Hepatocyte (in vitro differentiated cells): ENCODE measurements at places on chromosomes 2 and 18.

DNA sequence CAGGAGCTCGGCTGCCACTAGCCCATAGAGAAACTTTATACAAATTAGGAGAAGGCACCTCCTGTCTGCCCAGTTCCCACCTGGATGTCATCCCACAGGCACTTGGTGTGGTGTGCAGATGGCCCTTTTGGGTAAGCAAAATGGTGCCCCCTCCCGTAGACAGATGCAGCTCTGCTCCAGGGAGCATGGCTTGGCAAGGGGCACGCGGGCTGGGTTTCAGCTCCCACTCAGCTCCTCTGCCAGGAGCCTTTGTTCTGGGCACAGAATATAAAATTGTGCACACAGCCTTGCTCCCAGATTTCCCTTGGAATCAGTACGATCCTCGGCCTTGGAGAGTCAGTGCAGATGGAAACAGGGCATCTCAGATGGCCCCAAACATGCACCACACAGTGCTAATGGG is 20.3 kb upstream of the KCNF1 start:
- DNase-seq = no peak

- no peak for DNase-seq
These were observed 33.3 kb downstream of the NPAS2 start for GRCh38 chr2:100852999-100853908.

GRCh38 chr18:41004324-41004723 is 950.7 kb upstream of the PIK3C3 start:
- no peak for DNase-seq

GRCh38 chr2:128439031-128439790 is 120.5 kb upstream of the HS6ST1 start:
- no peak for DNase-seq

GRCh38 chr18:51943281-51943680 is 396.7 kb upstream of the DCC start:
- no peak for DNase-seq

DNA sequence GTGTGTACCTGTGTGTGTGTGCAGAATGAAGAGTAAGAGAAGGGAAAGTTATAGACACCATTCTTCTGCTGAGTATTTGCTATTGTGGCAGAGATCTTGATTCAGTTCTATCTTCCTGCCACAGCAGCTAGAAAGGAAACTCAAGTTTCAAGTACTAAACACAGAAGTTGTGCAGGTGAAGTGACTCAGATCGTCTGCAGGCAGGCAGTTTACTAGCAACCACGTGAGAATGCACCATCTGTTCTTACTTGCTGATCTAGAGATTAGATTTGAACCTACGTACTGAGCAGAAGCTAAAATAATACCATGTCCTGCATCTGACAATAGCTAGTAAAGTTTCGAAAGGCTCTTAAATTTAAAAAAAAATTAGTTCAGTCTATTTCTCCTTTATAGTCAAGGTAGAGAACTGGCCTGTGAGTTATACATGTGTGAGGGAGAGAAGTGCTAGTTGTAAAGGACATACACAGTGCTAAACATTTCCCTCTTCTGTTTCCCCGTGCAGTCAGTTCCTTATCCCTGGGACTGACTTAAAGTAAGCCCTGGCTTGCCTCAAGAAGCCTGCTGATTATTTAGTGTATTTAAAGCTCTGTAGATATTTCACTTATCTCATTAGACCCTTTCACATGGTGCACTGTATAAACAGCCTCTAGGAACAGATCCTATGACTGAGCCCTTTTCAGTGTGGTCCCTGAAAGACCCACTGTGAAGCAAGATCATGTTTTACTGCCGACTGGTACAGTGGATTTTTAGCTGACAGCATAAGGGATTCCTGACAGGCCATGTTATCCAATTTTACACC is 45.0 kb downstream of the SLC38A11 start:
- DNase-seq = peak; percentile 80

DNA sequence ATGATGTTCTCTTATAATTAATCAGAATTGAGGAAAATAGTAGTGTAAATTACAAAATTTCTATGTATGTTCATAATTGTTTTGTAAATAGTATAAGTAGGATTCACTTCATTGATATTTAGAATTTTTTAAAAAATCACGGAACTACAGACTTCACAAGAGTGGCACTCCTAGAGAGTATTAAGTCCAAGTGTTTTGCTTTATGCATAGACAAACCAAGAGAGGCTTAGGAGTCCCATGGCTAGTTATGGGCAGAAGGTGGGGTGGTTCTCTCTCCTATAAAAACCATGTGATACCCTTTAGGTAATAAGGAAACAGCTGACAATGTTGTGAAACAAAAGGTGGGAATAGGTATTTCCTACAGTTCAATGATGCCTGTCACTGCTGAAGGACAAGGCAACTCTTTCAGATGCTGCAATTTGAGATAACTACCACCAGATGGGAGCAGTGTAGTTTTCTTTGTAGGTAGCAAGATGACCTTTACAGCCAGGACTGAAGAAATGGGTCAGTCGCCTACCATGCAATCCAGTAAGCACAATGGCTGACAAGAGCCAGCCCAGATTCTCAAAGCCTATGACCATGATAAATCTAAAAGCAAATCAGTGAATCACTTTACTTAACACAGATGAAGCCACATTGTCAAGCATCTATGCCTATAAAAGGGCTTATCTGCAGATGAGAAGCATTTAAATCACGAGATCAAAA is 83.9 kb downstream of the AAK1 start:
- DNase-seq = peak; percentile 72

- DNase-seq = no peak
These were observed 1.1 kb downstream of the TFCP2L1 start for GRCh38 chr2:121283670-121284462.

DNA sequence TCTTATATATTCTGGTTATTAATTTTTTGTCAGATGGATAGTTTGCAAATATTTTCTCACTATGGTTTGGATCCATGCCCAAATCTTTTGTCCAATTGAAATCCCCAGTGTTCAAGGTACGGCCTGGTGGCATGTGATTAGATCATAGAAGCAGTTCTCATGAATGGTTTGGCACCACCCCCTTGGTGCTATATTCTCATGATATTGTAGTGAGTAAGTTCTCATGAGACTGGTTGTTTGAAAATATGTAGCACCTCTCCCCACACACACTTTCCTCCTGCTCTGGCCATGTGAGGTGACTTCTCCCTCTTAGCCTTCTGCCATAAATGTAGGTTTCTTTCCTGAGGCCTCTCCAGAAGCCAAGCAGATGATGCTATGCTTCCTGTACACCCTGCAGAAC is 107.7 kb upstream of the KYNU start:
- DNase-seq = no peak
